Activated T-cell treated with anti-CD3 and anti-CD28 coated beads, Interleukin-2, amount 50 U/mL, for 72 hours (primary cell): ENCODE measurements at places on chromosomes 3 and 15. TPM values are rescaled to one million over a fixed set of nuclear protein-coding genes. Genes with fewer than 3 reads are reported as not detected.

The CCR3 gene
- total RNA-seq, result not detected

GRCh38 chr15:92839696-92840095 lies 60.4 kb upstream of the CHD2 start:
- DNase-seq, result no peak

DNA sequence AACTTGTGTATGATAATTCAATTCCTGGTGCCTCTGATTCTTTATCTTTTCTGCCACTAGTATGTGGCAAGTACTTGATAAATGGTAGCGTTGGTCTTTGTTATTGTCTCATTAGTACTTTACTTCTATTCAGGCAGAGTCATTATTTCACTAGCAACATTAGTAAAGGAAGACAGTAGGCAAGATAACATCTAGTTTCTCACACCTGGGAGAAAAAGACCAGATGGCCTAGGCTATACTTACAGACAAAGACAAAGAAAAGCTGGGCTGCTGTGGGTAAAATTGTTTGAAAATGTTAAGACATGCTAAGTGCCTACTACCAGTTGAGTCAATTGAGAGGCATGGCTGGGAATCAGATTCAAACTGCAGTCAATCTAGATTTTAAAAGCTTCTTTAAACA lies 198.7 kb upstream of the CMC1 start:
- DNase-seq, result no peak

- DNase-seq, result no peak
Observed at GRCh38 chr15:59116141-59116540, 11.2 kb downstream of the CCNB2 start.

GRCh38 chr3:186651678-186652215 lies 11.5 kb downstream of the FETUB start:
- DNase-seq, result no peak

- DNase-seq, result no peak
Observed at GRCh38 chr3:159239059-159239458, 437.2 kb downstream of the MFSD1 start.

The CFAP20DC gene
- 2.8 TPM for total RNA-seq

- DNase-seq, result no peak
Observed at GRCh38 chr3:15942936-15943335, 145.2 kb upstream of the ANKRD28 start.

GRCh38 chr3:129793942-129794310 lies 99.6 kb downstream of the TMCC1 start:
- DNase-seq, result no peak

DNA sequence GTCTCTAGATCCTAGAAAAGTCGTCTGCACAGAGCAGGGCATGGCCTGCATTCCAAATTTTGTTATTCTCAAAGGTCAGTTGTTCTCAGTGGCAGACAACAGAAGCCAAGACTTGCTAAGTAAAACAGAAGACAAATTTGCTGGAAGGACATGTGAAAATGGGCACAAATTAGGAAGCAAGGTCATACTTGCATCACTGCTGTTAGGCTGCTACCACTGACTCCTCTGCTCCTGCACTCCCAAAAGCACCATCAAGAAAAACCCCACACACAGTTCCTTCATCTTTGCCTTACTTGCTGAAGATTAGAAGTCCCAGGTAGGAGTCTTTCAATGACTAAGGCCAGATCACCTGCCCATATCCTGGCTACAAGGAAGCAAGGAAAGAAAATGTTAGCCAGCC lies 69.9 kb upstream of the ATP2C1 start:
- DNase-seq, result no peak

The IMPDH2 gene
- total RNA-seq, result 562 TPM

DNA sequence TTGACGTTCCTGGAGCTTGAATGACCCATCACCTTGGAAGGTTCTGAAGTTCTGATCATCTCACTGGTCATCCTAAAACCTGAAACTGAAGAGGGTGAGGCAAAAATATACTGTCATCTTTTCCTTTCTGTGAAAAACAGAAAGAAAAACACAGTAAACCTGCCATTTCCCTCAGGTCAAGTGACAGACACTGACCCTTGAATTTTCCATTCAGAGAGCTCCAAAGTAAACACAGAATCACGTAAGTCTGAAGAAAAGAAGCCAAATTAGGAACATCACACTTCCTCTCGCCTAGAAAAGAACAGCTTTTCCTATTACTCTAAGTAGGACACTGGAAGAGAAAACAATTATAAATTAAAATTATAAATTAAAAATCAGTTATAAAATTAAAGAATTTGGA lies 78.7 kb upstream of the TGFBR2 start:
- DNase-seq, result no peak

The COL6A5 gene
- not detected for total RNA-seq

DNA sequence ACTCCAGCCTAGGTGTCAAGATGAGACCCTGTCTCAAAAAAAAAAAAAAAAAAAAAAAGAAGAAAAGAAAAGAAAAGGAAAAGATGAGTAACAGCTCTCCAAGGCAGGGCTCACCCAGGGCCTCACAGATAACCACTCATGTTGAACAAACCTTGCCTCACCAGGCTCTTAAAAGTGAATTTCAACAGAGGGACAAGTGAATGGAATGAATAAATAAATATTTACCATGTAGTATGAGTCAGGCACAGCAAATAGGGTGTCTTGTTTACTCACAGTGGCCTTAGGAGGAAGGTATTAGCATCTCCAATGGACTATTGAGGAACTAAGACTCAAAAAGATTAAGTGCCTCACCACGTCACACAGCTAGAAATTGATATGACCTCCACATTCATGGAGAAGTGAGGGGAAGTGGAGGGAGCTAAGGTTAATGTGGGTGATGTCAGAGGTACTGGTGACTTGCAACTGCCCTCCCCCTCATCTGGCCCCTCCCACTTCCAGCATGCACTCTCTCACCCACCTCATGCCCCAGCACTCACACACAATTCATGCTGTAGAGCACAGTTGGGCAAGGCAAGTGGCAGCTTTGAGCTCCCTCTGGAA lies 255.5 kb downstream of the UACA start:
- DNase-seq, result peak; percentile 51

The FRMD5 gene
- total RNA-seq, result 0.60 TPM

DNA sequence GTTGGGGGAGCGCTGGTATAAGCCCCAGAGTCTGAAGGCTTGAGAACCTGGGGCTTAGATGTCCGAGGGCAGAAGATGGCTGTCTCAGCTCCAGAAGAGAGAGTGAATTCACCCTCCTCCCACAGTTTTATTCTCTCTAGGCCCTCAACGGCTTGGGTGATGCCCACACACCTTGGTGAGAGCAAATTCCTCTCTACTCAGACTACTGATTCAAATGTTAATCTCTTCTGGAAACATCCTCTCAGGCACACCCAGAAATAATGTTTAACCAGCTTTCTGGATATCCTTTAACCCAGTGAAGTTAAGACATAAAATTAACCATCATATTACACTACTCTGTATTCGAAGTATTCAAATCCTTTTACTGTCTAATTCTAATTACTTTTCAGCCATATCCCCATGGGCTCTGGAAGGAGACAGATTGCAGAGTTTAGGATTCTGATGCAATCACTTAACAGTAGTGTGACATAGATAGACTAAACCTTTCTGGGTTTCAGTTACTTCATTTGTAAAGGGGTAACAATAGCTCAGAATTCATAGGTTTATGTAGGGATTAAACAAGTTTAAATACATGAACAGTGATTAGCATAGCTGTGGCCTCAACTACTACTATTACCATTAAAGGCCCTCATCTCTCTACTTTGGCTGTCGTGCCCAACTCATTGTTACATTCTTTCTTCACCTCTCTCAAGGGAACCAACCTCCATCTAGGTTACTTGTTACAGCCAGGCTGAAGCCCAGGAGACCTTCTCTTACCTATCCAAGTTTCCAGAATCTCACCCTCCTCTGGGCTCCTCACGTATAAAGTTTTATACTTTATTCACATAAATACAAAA lies 25.7 kb upstream of the ANO10 start:
- no peak for DNase-seq

- no peak for DNase-seq
Observed at GRCh38 chr3:128074851-128075521, 22.7 kb downstream of the SEC61A1 start.

- DNase-seq, result no peak
Observed at GRCh38 chr3:120659285-120659684, 22.8 kb downstream of the HGD start.

The ADGRG7 gene
- total RNA-seq, result not detected

GRCh38 chr3:35439663-35440062 lies 199.7 kb upstream of the ARPP21 start:
- no peak for DNase-seq

- DNase-seq, result no peak
Observed at GRCh38 chr3:177817751-177818150, 620.5 kb upstream of the TBL1XR1 start.

GRCh38 chr3:34109846-34110245 lies 311.4 kb downstream of the PDCD6IP start:
- DNase-seq, result no peak

- no peak for DNase-seq
Observed at GRCh38 chr15:55535436-55535835, 27.4 kb upstream of the DNAAF4 start.

The HRG gene
- total RNA-seq, result not detected

DNA sequence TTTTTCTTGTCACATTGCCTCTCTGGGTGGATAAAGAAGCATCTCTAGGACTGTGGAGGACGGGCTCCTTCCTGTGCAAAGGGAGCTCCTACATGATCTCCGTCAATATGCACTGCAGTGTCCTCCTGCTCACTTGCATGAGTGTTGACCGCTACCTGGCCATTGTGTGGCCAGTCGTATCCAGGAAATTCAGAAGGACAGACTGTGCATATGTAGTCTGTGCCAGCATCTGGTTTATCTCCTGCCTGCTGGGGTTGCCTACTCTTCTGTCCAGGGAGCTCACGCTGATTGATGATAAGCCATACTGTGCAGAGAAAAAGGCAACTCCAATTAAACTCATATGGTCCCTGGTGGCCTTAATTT lies 478 bp downstream of the GPR15 start:
- DNase-seq, result no peak
